Posterior cingulate gyrus (tissue), 11 donors: ENCODE measurements at places on chromosomes 13 and 19.

GRCh38 chr13:39531646-39532045 lies 71.3 kb downstream of the LHFPL6 start:
- DNase-seq: no peak

DNA sequence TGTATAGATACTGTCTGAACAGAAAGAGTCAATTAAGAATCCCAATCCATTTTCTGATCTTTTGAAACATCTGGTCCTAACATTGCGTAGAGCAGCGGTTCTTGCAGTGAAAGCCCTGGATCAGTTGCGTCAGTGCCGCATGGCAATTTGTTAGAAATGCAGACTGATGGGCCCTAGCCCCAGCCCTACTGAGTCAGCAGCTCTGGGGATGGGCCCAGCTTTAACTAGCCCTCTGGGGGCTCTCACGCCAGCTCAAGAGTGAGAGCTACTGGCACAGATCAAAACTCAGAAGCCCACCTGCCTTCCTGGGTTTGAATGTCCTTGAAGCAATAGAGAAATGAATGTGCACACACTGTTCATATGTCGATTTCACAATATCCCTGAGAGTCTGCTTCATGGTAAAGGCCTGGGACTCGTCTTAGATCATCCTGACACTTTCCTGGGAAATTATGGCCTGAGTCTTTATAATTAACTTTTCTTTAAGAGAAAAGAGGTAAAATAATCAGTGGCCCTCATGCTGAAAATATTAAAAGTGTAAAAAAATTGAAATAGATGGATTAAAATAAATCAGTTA lies 206.8 kb upstream of the TMTC4 start:
- no peak for DNase-seq

- no peak for DNase-seq
Observed at GRCh38 chr13:104847922-104848321, 1687.5 kb downstream of the EFNB2 start.

- no peak for DNase-seq
Observed at GRCh38 chr19:1598777-1599459, 6.3 kb upstream of the MBD3 start.

- no peak for DNase-seq
Observed at GRCh38 chr13:66098931-66099628, 1131.1 kb downstream of the PCDH9 start.

GRCh38 chr19:46349311-46349993 lies 2.6 kb downstream of the PPP5C start:
- DNase-seq: no peak

GRCh38 chr19:4709440-4710280 lies 14.0 kb downstream of the DPP9 start:
- no peak for DNase-seq

GRCh38 chr19:40542202-40542859 lies 34.3 kb upstream of the SHKBP1 start:
- peak; percentile 87 for DNase-seq

DNA sequence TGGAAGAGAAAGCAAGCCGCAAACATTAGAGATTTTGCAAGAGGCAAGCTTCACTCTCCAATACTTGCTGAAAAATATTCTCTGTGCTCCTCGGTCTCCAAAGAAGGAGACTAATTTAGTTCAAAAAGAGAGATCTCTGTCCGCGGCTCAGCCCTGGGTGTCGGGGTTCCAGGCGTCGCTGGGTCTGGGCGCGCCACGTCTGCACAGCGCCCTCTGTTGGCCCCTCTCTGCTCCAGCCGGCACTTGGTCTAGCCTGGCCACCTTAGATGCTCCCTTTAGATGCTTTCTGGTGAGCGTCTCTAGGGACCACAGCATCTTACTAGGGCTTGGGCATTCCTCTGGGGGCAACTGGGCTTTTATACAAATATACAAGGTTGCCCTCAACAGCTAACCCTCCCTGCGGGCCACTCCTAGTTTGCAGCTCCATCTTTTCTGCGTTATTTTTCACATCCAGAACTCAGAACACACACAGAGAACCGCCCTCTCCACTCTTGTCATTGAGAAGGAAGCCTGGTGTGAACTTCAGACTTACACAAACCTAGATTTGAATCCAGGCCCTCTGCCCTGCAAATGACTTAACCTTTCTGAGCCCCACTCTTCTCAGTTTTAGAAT lies 78.3 kb downstream of the CYSLTR2 start:
- DNase-seq: peak; percentile 30

DNA sequence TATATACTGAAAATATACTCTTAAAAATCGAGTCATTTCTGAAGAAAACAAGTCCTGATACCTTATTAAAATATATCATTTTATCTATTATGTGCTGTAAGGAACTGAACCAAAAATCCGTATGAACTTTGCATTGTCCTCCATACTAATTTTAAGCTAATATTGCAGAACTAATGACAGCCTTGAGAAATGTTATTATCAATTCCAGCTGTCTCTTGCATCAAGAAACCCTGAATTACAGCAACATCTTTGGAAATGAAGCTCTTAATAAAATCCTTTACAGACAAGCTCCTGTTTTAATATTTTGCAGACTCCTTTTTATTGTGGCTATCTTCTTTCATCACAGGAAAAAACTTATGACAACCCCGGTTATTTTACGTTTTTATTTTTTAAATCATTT lies 1335.3 kb downstream of the EFNB2 start:
- DNase-seq: no peak

GRCh38 chr19:8489561-8490394 lies 12.7 kb downstream of the PRAM1 start:
- no peak for DNase-seq

GRCh38 chr13:95185311-95185710 lies 115.9 kb downstream of the ABCC4 start:
- DNase-seq: no peak

GRCh38 chr13:43331672-43332071 lies 308.3 kb downstream of the DNAJC15 start:
- DNase-seq: peak; percentile 18

GRCh38 chr19:38361633-38362075 lies 12.7 kb upstream of the PSMD8 start:
- DNase-seq: peak; percentile 55

DNA sequence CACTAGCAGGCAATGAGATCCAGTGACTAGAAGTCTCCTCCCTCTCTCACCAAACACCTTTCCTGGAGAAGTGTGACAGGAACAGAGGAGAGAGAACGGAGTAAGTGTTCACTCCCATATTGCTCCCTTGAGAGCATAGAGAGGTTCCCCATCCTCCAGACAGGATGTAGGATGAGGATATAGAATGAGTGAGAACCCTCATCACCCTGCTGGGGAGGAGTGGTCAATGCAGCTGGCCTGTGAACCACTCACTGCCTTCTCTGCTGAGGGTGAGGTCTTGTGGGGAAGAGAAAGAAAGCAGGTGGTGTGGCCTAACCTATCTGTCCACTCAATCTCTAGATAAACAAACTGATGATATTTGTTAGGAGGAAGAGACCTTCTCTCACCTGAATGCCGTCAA lies 386.6 kb downstream of the PCDH20 start:
- no peak for DNase-seq

- DNase-seq: no peak
Observed at GRCh38 chr19:10003271-10003670, 7.0 kb downstream of the COL5A3 start.

DNA sequence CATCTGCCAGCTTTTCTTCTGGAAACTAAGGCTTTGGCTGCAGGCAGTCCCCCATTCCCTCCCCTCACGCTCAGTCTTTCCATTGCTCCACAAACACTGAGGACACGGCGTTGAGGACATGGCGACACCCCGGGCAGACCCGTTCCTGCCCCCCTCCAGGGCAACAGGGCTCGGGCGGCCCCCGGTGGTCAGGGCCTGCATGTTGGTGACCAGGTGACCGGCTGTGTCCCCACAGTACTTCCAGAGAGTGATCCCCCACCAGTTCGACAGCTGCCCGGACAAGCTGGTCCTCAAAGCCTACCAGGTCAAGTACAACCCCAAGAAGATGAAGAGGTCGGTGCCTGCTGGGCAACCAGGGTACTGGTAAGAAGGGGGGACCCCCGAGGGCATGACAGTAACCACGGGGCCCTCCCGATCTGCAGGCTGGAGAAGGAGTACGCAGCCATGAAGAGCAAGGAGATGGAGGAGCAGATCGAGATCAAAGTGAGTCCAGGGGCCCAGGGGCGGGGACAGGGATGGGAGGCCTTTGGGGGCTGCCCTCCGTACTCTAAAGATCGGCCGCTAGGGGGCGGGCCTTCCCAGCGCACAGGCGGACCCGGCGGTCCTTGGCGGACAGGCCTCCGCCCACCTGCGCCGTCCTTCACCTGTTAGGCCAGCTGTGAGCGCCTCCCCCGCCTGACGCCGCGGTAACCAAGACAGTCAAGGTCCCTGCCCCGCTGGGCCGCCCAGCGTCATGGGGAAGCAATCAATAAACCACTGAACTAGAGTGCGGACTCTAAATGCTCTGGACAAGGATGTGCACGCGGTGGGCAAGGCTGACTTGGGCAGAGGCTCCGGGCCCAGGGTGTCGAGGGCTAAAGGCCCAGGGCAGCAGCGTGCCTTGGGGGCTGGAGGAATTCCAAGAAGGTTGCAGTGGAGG lies 21.1 kb downstream of the PRR36 start:
- DNase-seq: no peak

- no peak for DNase-seq
Observed at GRCh38 chr19:19110410-19111135, 27.7 kb downstream of the TMEM161A start.

DNA sequence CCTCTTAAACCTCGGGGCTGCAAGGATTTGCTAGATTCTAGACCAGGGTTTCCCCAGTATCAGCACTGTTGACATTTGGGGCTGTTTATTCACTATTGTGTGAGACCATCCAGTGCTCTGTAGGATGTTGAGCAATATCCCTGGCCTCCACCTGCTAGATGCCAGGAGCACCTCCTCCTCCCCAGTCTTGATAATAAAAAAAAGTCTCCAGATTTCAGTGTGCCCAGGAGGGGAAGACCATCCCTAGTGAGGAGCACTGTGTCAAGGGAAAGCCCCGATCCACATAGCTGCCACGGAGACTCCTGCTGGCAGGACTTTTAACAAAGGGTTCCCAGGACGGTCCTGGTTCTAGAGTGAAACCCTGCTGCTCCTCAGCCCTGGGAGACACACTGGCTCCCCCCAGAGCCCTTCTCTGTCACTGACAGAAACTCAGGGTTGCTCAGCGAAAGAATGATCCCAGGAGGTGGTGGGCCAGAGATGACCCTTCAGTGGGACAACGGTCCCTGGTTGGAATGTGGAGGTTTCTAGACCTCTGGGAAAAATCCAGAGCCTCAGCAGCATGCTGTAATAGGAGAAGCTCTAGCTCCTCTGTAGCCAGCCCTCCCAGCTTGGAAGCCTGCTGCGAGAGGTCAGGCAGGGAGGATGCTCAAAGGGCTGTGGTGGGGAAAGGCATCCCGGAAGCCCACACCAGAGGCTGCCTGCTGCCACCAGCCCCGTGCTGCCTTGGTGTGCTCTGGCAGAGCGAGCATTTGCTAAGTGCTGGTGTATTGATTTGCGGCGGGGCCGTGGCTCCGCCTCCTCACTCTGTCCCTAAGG lies 20.3 kb downstream of the LYL1 start:
- no peak for DNase-seq

- no peak for DNase-seq
Observed at GRCh38 chr13:111514610-111515306, 194.3 kb downstream of the TEX29 start.

DNA sequence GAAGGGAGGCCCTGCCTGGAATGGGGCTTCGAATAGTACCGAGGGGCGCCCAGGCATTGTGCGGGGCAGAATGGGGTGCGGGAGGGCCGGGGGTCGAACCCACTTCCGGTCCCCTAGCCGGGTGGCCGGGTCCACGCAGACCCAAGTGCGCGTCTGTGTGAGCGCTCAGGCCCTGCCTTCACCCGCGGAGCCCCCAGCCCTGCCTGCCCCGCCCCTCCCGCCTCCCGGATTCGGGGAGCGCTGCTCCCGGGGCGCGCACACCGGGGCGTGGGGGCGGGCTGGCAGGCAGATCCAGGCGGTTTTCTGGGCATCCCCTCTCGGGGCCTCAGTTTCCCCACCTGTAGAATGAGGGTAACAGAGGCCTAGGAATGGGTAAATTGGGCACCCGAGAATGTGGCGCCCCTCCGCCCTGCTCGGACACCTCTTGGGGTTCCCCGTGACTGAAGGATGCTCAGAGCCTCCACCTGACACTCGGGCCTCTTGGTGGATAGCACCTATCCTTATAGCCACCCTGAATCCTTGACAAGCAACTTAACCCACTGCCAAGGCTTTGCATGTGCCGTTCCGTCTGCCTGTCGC lies 682 bp downstream of the PIK3R2 start:
- no peak for DNase-seq

- DNase-seq: no peak
Observed at GRCh38 chr13:50080203-50080910, 65.1 kb downstream of the KCNRG start.

- no peak for DNase-seq
Observed at GRCh38 chr13:29006359-29006850, 186.3 kb downstream of the MTUS2 start.

GRCh38 chr19:38168637-38169036 lies 55.4 kb downstream of the DPF1 start:
- DNase-seq: no peak

DNA sequence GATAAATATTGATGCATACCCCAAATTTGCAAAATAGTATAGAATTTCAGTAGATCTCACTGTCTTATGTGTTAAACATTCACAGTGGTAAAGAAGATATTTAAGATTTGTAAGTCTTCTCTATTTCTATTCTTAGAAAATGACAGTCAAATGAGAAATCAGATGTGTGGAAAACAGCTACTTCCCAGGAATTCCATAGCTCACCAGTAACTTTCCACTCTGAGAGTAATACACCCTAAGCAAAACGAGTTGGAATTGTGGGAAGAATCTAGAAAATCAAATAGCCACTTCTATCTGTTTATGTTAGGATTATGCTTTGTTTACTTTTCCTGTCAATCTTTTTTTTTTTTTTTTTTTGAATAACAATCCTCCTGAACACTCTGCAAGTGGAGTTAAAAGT lies 69.1 kb downstream of the FLT1 start:
- no peak for DNase-seq

DNA sequence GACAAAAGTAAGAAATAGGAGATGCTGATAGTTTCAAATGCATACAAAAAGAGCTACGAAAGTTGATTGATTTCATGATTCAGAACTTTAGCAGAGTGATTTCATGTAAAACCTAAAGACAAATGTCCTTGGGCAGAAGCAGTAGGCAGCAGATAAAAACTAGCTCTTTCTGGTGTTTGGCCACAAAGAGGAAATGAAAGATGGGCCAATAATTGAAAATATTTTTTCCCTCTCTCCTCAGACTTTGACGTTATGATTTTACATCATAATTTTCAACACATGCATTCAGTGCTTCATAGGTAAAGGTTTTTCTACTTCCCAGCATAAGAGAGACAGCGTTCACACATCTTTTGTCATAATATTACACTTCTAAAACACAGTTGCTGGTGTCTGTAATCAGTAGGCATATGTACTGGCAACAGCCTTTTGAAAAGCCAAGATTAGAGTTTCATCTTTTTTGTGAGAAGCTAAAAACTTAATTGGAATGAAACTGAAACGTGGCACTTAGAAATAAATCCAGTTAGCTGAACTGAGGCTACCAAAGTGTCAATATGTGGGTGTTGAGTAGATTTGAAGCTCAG lies 9.3 kb downstream of the SCEL start:
- DNase-seq: no peak
